ENCODE measurements at places on chromosomes 16 and 17. TPM values are rescaled to one million over a fixed set of nuclear protein-coding genes. Genes with fewer than 3 reads are reported as not detected.

Gene TMEM235
- not detected for total RNA-seq

Gene CCT6B
- not detected for total RNA-seq

Gene EVPLL
- not detected for total RNA-seq

Gene ARMC7
- total RNA-seq = 15.1 TPM

Gene KCNJ16
- not detected for total RNA-seq

Gene TMC7
- total RNA-seq = 6.2 TPM

Gene MEAK7
- 12.3 TPM for total RNA-seq

Gene FBXO39
- not detected for total RNA-seq

Gene RNF227
- total RNA-seq = 1.6 TPM

Gene ASIC2
- not detected for total RNA-seq

Gene B3GNT9
- total RNA-seq = 5.2 TPM

DNA sequence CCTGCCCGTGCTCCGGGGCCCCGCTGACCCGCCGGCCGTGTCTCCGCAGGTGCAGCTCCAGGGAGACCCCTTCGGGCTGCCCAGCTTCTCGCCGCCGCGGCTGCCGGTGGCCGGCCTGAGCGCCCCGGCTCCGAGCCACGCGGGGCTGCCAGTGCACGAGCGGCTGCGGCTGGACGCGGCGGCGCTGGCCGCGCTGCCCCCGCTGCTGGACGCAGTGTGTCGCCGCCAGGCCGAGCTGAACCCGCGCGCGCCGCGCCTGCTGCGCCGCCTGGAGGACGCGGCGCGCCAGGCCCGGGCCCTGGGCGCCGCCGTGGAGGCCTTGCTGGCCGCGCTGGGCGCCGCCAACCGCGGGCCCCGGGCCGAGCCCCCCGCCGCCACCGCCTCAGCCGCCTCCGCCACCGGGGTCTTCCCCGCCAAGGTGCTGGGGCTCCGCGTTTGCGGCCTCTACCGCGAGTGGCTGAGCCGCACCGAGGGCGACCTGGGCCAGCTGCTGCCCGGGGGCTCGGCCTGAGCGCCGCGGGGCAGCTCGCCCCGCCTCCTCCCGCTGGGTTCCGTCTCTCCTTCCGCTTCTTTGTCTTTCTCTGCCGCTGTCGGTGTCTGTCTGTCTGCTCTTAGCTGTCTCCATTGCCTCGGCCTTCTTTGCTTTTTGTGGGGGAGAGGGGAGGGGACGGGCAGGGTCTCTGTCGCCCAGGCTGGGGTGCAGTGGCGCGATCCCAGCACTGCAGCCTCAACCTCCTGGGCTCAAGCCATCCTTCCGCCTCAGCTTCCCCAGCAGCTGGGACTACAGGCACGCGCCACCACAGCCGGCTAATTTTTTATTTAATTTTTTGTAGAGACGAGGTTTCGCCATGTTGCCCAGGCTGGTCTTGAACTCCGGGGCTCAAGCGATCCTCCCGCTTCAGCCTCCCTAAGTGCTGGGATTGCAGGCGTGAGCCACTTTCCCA, 5.9 kb downstream of the CTF1 start:
- DNase-seq = peak; percentile 78

- no peak for DNase-seq
Measured at GRCh38 chr16:35146723-35147458, 1687.5 kb downstream of the TP53TG3F start.

GRCh38 chr17:56754523-56755208, 79.1 kb downstream of the C17orf67 start:
- peak; percentile 61 for DNase-seq

DNA sequence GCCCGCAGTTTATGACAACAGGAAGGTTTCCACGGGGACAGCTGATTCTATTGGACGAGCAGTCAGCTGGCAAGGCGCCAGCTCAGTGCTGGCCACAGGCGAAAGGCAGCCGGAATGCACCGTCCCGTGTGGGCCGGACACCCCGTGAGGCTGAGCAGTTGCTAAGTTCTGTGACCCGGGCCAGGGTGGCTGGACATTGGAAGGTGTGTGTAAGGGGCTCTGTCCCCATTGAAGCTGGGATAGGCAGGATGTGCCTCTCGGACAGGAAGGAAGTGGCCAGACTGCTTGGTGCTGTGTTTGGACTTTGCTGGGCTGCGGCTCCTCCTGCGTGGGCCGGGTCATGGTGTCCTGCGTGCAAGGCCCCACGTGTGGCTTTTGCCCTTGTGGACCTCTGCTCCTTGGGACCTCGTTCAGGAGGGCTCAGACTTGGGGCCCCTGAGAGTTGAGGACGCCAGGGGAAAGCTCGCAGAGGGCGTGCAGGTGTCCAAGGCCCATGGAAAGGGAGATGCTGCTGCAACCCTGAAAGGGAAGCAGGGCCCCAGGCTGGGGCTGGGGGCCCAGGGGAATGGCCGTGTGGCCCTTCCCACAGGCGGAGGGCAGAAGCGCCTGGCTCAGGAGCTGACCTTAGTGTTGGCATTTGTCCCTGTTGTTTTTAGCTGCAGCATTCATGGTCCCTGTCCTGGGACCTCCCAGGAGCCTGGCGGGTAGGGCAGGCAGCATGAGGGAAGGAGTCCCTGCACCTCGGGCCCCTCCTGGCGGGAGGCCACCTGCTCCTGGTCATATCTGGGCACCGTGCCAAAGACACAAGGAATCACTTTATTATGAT, 10.0 kb downstream of the BAIAP2 start:
- no peak for DNase-seq

- no peak for DNase-seq
Measured at GRCh38 chr17:60077672-60078519, 825 bp downstream of the HEATR6 start.

DNA sequence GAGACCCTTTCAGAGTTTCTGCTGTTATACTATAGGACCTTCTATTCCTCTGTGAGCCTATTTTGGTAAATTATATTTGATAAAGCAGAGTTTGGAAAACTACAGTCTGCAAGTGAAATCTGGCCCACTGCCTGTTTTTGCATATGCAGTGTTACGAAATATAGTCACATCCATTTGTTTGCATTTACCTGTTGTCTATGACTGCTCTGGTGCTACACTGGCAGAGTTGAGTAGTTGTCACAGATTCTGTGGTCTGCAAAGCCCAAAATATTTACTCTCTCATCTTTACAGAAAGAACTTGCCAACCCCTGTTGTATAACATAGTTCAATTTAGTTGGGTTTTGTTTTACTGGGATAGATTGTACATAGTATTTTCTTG, 42.3 kb downstream of the TNRC6A start:
- no peak for DNase-seq

- DNase-seq = no peak
Measured at GRCh38 chr16:28898266-28898665, 20.0 kb downstream of the ATP2A1 start.

DNA sequence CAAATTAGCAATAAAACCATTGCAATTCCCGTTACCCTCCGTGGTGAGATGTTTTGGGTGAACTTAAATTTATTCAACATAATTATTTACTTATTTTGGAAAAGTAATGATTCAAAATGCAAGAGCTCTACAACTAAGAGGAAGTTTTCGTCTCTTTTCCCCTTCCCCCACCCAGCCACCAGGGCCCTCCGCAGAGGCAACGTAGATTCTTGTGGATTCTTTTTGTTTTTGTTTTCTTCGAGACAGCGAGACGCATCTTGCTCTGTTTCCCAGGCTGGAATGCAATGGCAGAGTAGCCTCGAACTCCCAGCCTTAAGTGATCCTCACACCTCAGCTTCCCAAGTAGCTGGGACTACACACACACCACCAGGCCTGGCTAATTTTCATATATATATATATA, 19.2 kb downstream of the CCDC40 start:
- DNase-seq = no peak

GRCh38 chr16:86294535-86295196, 215.7 kb upstream of the FOXF1 start:
- DNase-seq = no peak

- peak; percentile 92 for DNase-seq
Measured at GRCh38 chr16:48123104-48123788, 32.5 kb downstream of the ABCC12 start.

- no peak for DNase-seq
Measured at GRCh38 chr16:22685459-22685830, 128.5 kb upstream of the HS3ST2 start.

DNA sequence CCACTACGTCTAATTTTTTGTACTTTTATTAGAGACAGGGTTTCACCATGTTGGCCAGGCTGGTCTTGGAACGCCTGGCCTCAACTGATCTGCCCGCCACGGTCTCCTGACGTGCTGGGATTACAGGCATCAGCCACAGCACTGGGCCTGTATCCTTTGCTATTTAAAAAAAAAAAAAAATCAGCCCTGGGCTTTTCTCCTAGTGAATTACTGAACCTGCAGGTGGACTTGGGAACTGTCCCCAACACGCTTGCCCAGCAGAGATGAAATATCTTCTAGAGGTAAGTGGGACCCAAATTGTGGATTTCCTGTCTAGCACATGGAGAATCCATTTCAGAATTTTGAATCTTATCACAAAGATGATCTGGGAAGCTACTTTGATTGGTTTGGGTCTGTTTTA, 14.8 kb downstream of the CNOT1 start:
- no peak for DNase-seq

DNA sequence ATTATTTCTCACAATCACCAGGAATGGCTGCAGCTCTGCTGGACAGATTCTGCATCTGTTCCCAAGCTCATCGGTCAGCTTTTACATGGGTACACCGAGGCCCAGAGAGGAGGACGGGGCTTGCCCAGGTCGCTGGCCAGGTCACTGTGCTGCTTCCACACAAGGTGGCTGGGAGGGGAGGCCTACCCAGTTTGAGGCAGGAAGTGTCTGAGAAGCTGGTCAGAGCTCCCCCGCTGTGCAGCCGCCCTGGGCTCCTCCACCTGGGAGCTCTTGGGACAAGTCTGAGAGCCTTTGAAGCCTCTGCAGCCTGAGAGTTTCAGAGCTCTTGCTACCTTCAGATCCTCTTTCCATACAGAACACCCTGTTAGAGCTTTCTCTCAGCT, 143.3 kb downstream of the CLEC16A start:
- no peak for DNase-seq

GRCh38 chr17:59369031-59369975, 37.8 kb downstream of the YPEL2 start:
- no peak for DNase-seq

GRCh38 chr16:15482068-15482747, 47.8 kb downstream of the BMERB1 start:
- peak; percentile 95 for DNase-seq

DNA sequence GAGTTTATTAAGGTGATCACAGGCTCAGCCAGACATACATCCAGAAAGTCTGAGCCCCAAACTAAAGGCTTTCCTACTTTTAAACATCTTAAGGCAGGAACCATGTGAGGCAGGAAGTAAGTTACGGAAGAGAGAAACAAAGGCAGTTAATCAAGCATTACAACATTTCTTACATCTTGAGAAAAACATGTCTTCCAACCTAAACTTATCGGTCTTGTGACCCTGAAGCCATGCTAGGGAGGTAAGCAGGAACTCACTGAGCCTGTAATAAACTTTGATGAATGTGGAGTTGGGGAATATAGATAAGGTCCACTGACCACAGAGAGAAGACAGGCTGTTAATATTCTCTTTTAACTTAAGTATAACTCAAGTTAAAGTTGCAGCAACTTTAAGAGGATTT, 3.5 kb upstream of the ACSM3 start:
- DNase-seq = no peak

- DNase-seq = peak; percentile 63
Measured at GRCh38 chr16:27240948-27241531, 27.5 kb downstream of the NSMCE1 start.

DNA sequence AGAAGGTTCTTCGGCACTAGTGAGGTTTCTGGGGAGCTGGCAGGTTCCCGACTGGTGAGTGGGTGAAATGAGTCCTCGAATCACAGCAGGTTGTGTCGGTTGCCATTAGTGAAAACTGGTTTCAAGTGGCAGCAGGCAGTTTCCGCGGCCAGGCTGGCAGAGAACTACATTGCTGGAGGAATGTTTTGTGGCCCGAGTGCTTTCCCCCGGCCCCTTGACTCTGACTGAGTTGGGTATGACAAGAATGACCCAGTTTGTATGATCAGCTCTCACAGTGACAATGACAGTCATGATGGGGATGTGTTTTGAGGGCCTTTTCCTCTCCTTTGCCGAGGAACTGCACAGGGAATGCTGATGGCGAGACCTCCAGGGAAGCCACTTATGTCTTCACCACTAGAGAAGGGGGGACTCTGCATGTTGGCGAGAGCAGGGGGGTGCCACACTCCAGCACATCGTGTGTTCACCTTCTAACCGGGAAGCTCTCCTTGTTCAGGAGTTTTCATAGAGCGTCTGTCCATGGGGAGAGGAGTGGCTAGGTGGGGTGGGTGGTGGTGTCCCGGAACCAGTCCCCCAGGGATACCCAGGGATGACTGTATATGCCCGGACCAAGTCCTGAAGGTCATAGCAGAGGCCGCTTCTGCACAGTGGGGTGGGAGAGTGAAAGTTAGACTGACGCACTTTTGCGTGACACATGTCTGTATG, 206.0 kb upstream of the CHMP6 start:
- no peak for DNase-seq

- DNase-seq = no peak
Measured at GRCh38 chr17:58344047-58344790, 7.8 kb downstream of the SUPT4H1 start.

- no peak for DNase-seq
Measured at GRCh38 chr16:76204249-76204648, 73.0 kb upstream of the CNTNAP4 start.

DNA sequence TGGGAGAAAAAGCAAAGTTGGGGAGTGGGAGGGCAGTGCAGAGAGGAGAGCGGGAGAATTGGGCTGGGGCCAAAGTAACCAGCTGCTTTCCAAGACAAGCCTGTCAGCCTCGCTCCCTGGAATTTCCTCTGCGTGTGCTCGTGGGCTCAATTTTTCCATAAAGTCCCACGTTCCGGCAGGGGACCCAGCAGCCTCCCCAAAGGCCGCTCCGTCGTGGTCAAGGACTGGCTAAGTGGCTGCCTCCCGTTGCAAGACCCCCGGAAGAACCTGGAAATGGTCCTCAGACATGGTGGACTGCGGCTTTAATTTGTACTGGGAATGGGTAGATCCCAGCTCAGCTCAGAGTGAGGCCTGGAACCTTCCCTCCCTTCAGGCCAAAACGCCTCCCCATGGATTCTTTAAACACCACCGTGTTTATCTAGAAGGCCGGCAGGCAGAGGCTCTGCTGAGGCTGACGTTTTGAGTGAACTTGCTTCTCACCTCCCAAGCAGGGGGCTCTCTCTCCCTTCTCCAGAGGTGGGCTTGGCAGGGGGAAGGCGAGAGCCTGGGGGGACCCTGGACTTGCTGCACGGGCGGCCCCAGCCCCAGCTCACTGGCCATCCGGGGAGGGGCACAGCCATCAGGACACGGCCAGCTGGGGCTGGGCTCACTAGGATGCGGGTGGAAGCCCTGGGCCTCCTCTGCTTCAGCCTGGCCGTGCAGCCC, 190.0 kb downstream of the C16orf95 start:
- DNase-seq = no peak

GRCh38 chr17:77020973-77021372, 119.8 kb upstream of the SEC14L1 start:
- DNase-seq = no peak

DNA sequence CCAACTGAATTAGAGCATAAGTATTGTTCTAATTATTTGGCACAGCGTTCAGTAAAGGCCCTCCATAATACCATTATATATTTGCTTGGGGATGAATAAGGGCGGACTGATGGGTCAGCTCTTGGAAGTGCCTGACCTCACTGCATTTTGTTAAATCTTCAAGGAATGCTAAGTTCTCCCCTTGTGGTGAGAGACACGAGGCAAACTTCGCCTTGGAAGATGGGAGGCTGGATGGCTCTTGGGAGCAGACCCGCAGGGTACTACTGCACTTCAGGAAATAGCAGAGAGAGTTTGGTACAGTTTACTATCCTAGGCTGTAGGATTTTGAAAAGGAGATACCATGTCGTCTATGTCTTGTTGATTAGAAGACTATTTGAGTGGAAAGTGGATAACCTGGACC, 87.0 kb upstream of the RPRML start:
- DNase-seq = no peak

- DNase-seq = no peak
Measured at GRCh38 chr17:67520252-67520906, 143.3 kb downstream of the PITPNC1 start.

- DNase-seq = no peak
Measured at GRCh38 chr17:37062021-37062420, 113.3 kb downstream of the AATF start.
